Amygdala (tissue), 56 donors: ENCODE measurements at places on chromosomes 5 and 9.

- no peak for DNase-seq
Measured at GRCh38 chr9:98254228-98255060, 1.0 kb downstream of the TBC1D2 start.

- no peak for DNase-seq
Measured at GRCh38 chr5:174205939-174206338, 160.4 kb downstream of the NSG2 start.

GRCh38 chr5:149930749-149931574 lies 13.6 kb downstream of the PDE6A start:
- DNase-seq: no peak

DNA sequence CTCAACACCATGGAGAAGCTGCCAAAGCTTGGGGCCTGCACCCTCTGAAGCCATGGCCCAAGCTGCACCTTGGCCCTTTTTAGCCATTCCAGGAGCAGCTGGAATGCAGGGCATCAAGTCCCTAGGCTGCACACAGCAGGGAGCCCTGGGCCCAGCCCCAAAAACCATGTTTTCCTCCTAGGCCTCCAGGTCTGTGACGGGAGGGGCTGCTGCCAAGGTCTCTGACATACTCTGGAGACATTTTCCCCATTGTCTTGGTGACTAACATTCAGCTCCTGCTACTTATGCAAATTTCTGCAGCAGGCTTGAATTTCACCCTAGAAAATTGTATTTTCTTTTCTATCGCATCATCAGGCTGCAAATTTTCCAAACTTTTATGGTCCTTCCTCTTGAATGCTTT lies 64.6 kb downstream of the ELOVL7 start:
- no peak for DNase-seq

DNA sequence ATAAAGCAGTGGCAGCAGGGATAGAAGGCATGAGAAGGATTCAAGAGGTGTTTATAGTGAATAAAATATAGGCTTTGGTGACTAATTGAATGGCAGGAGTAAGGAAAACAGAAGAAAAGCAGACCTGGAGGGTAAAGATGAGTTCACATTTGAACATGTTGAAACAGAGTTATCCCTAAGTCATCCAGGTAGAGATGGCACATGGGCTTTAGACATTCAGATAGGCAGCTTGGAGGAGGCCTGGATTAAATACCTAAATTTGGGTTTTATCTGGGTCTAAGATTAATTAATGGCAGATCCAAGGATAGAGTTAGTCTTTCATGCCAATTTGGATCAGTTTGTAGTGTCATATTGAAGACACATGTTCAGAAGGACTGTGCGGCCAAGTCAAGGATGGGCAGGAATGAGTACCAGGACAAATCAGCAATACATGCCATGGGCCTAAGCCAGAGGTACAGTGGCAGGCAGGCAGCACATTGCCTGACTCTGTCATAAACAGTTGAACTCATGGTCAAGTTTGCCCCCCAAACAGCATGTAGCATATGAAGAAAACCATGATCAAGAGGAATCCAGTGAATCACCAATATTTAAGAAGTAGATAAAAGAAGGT lies 115.5 kb upstream of the SLC12A2 start:
- DNase-seq: no peak

GRCh38 chr5:168477060-168477459 lies 9.2 kb upstream of the RARS1 start:
- no peak for DNase-seq

DNA sequence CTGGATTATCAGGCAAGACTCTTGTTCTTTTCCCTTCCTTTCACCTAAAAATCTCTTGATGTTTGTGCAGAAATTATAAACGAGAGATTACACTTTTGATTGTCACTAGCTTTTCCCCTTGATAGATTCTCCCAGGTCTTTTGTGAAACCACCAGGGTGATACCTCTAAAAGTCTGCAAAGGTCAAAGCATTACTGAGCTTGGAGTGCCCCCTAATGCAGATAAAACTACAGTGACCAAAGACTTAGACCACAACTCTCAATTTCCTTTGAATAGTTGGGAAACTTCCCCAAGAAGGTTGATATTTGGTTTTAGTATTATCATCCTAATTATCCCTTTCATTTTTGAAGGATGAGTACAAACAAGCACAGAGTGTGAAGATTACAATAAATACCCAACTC lies 173.1 kb downstream of the CYLC2 start:
- no peak for DNase-seq

DNA sequence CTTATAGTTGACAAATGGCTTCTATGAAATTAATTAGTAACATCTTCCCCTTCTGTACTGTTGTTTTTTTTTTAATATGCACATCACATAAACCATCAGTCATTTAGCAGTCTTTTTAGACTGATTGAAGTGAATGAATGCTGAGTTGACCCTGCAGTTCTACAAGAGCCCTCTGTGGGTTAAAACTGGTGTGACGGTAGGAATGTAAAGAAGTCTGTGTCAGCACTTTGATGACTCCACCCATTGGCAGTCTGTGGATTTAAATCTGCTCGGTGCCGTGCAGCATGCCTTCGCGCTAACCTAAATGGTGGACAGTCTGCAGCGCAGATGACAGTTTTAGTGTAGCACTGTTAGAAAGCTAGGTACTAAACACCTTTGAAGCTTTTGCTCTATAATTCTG lies 3.1 kb downstream of the GTF3C4 start:
- DNase-seq: no peak

- no peak for DNase-seq
Measured at GRCh38 chr9:138098908-138099791, 221.6 kb downstream of the CACNA1B start.

DNA sequence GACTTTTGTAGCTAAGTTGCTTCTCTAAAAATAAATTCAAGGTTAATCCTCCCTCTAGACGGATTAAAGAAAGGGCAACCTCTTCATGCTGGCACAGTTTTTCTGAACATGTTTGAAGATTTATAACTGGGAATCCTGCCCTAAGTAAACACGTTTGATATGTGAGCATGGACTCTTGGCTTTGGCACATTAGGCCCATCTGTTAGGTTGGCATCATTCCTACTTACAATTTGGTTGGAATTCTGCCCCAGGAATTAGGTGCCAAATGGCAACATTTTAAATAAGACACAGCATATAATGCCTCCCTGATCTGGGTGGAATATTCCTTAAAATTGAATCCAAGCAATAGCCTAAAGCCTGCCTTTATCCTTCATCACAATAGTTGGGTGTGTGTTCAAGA lies 372.3 kb upstream of the CDH18 start:
- no peak for DNase-seq

- no peak for DNase-seq
Measured at GRCh38 chr9:119838210-119838609, 469.0 kb upstream of the BRINP1 start.

DNA sequence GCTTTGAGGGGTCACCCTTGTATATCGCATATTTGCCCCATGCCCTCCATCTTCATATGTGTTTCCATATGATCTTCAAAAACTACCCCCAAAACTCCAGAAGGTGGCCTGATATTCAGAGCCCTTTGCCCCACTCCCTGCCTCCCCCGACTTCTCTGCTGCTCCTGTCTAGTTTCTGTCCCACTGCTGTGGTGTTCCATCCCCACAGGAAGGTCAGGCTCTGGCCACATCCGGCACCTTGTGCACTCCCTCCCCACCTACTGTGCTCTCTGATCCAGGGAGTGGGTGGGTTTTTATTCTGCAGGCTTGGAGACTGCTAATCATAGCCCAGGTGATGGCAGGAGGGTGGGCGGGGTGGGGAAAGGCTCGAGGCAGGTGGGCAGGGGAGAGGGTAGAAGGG lies 52.4 kb downstream of the TMOD1 start:
- DNase-seq: no peak

DNA sequence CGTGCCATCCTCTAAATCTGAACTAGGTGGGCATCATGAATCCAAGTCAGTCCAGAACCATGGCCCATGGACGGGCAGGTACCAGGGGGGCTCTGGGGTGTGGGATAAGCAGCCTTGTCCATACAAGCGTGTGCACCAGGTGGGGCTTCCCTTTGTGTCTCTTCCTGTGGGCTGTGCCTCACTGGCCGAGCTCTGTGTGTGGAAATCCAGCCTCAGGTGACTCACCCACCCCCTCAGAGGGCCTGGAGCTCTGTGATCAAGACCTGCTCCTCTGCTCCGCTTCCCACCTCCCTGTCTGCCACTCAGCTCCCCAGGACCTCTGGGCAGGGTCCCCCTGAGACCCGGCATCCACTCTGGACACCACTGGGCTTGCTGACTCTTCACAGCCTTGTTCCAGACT lies 33.0 kb downstream of the GADD45G start:
- DNase-seq: no peak

DNA sequence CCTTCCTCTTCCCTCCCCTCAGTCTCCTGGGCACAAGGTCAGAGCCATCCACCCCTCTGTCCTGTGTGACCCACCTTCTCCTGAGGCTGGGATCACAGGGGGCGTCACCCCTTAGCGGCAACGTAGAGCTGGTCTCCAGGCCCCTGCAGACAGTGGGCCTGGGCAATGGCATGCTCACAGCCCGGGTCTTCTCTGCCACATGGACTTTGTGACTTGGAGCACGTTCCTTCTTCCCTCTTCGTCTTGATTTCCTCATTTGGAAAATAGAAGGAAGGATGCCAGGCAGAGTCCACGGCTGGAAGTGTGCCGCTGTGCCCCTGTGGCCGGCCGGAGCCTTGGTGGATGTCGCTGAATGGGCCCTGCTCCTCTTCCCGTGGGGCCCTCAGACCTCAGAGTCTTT lies 10.0 kb downstream of the RXRA start:
- no peak for DNase-seq

- no peak for DNase-seq
Measured at GRCh38 chr9:89804766-89805531, 200.1 kb downstream of the GADD45G start.

DNA sequence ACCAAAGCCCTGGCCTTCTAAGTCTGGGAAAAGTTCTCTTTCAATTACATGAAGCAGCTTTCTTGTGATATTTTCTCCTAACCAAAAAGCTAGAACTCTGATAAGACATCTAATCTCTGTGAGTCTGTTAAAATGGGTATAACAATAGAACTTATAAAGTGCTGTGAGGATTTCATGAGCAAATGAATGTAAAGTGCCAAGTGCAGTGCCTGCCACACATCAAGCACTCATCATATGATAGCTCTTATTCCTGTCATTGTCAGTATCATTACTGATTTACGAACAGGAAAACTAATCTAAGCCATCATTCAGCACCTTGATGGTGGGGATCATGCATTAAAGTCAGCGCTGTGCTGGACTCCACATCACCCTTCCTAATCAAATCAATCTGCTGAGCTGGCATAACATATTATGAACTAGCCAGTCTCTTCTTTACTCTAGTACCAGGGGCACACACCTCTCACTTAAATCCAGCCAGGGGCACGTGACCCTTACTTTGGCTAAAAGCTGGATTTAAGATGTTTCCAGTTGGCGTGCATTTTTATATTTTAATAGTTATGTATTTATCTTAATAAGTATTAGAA lies 37.3 kb downstream of the YIPF5 start:
- DNase-seq: no peak

DNA sequence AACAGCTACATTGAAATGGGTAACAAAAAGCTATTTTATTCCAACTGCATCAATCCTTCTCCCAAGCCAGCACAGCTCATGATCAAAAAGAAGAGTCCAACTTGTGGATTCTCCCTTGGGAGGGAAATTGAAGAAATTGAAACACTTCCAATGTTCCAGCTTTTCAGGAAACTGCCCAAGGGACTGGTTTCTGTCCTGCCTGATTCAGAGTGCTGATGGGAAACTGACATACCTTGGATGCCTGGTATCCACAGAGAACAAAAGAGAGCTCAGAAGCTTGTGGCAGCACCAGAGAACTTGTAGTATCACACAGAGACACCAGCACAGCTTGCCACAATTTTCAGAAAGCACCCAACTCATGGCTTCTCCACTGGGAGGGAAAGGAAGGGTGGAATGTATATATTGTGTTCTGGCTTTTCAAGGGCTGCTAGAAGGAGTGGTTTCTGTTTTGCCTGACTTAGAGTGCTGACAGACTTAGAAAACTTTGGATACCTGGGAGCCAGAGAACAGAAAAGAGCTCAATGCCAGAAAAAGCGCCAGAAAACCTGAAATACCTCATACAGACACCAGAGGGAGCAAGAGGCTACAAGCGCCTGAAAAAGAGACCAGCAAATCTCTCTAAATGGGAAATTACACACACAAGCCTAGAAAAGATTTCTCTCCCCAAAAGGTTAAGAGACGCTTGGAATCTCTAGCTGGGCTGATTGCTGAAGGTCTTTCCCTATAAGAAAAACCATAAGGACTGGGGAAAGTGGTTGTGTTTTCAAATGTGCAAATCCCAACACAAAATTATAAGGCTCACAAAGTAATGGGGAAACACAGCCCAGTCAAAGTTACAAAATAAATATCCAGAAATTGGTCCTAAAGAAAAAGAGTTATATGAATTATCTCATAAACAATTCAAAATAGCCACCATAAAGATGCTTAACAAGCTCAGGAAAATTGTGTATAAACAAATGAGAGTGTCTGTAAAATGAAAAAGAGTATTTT lies 178.8 kb downstream of the SPOCK1 start:
- no peak for DNase-seq

- DNase-seq: no peak
Measured at GRCh38 chr9:76658510-76659231, 105.6 kb upstream of the PCA3 start.
